ENCODE measurements at places on chromosomes 3 and 15.
A peak's percentile ranks its signal among the peaks of the same experiment; 100 is the strongest.

- DNase-seq, result no peak
Observed at GRCh38 chr3:177603148-177603603, 405.9 kb upstream of the TBL1XR1 start.

- DNase-seq, result no peak
Observed at GRCh38 chr3:161694682-161695564, 198.3 kb downstream of the OTOL1 start.

DNA sequence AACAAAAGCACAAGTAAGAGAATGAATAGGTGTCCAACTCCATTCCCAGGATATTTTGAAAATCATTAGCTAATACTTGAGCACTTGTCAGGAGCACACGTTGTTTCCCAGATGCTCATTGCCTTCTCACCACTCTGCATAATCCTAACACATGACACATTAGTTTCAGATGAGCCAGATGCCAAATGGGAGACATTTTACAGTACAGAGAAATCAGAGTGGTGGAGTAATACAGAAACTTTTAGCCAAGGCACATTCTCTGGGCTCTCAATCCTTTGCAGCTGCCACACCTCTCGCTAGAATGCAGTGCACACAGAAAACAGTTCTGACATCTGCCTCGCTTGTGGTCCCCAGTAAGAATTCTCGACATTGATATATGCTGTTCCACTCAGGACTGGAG is 76.6 kb downstream of the P3H2 start:
- peak; percentile 62 for DNase-seq

DNA sequence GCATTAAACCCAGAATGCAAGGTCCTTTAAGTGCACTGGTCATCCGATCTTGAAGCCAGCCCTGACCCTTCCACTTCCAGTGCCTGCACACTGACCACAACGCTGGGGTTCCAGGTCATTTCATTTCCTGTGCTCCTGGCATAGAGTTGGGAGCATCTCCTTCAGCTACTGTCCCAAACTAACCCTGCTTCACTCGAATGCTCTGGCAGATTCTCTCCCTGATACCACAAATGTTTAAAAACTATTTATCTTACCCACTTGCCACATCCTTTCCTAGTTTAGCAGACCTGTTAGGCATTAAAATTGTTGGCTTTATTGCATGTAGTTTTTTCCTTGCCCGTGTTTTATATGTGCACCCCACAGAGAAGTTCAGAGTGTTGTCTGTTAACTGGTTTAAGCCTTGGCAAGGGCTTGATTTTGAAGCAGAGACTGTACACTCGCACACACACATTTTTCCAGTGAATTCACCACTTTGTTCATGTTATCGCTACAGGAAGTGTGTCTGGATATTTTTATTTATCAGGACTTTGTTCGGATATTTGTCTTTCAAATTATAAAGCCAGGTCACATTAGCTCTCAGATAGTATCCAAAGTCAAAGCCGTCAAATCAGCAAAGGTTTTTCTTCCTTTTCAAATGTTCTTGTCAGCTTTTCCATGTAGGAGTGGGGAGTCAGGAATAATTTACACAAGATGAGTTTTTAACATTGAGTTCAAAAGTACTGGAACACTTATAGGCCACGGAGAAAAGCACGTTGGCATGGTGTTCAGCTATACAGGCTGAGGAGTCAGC is 77.3 kb downstream of the ABI3BP start:
- DNase-seq, result no peak

DNA sequence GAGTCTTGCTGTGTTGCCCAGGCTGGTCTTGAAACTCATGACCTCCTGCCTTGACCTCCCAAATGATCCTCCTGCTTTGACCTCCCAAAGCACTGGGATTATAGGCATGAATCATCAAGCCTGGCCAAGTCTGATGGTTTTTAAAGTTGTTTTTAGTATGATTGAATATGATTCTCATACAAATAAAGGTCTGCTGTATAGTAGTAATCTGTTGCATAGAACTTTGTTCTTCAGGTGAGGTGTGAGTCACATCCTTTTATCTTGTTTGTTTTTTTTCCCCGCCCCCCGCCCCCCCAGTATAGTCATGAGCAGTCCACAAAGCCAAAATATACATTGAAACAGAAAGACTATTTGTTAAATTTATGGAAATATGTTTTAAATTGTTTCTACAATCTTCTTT is 39.0 kb downstream of the UBE2E2 start:
- no peak for DNase-seq

DNA sequence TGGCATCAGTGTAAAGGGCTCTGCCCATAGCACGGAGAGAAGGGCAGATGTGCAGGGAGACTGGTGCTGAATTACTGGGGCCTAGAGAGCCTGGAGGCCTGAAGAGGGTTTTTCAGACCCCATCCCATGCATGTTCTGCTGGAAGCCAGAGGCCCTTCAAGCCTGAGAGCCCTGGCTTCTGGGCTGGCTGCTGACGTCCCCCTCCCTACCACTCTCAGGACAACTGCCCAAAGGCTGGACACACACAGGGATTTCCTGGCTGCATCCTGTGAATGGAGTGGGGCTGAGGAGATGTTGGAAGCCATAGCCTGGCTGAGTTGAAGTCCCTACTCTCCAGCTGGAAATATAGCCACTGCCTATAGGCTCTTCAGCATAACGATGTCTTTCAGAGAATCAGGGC is 16.9 kb upstream of the DOCK3 start:
- DNase-seq, result no peak

DNA sequence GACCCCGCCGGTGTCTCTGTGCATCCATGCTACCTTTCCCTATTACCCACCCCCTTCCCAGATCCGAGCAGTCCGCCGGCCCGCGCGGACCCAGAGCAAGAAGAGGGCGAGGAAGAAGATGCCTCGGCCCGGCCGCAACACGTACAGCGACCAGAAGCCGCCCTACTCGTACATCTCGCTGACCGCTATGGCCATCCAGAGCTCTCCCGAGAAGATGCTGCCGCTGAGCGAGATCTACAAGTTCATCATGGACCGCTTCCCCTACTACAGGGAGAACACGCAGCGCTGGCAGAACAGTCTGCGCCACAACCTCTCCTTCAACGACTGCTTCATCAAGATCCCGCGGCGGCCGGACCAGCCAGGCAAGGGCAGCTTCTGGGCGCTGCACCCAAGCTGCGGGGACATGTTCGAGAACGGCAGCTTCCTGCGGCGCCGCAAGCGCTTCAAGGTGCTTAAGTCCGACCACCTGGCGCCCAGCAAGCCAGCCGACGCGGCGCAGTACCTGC is 788 bp downstream of the FOXB1 start:
- no peak for DNase-seq

DNA sequence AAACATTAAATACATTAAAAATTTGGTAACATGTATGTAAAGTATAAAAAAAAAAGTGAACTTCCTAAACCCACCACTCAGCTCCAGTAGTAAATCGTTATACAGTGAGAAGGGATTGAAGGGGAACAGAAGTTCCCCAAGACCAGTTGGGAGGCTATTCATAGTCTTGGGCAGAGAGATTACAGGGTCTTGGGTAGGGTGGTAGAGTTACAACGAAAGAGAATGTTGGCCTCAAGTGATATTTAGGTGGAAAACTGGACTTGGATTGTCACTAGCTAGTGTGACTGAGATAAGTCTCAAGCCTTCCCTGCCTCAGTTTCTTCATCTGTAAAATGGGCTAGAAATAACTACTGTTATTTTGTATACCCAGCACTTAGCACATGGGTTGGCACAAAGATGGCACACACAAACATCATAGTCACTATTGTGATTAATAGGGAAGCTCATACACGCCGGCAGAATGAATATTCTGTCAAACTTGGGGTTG is 431 bp upstream of the YEATS2 start:
- DNase-seq, result no peak

GRCh38 chr15:98866511-98866910 is 141.1 kb downstream of the PGPEP1L start:
- DNase-seq, result peak; percentile 90

DNA sequence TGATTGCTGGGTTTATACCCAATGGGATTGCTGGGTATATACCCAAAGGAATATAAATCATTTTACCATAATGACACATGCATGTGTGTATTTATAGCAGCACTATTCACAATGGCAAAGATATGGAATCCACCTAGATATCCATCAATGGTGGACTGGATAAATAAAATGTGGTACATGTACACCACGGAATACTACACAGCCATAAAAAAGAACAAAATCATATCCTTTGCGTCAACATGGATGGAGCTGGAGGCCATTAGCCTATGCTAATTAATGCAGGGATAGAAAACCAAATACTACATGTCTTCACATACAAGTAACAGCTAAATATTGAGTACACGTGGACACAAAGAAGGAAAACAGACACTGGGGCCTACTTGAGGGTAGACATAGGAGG is 22.6 kb downstream of the MNS1 start:
- DNase-seq, result no peak

GRCh38 chr3:105865016-105865623 is 3.7 kb downstream of the CBLB start:
- DNase-seq, result no peak

DNA sequence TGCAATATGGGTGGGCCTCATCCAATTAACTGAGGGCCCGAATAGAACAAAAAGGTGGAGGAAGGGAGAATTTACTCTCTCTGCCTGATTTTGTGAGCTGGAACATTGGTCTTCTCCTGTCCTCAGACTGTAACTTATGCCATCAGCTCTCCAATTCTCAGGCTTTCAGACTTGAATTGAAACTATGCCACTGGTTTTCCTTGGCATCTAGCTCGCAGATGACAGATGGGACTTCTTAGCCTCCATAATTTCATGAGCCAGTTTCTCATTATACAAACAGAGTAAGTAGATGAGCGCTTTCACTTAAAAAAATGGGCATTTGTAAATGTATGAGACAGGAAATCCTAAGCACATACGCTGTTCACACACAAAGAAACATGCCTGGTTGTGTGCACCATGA is 8.7 kb upstream of the PTX3 start:
- no peak for DNase-seq

- peak; percentile 1 for DNase-seq
Observed at GRCh38 chr15:25568751-25569150, 129.9 kb upstream of the UBE3A start.

GRCh38 chr3:85821130-85821756 is 862.5 kb downstream of the CADM2 start:
- peak; percentile 5 for DNase-seq

- no peak for DNase-seq
Observed at GRCh38 chr3:32757618-32758374, 60.0 kb upstream of the TRIM71 start.

DNA sequence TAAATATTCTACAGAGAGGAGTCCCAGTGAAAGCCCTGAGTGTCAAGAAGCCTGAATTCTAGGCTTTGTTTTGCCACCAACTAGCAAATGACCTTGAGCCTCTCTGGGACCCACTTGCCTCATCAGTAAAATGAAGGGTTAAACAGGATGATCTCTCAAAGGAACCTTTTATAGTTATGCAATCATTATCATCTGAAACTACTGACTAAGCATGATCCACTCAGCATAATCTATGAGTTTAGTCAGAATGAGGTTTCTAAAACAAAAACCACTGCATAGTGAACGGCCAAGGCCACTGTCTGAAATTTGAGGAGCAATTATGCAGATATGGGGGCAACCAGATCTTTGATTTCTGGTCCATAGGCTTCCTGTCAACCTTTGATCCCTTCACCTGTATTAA is 319.0 kb downstream of the MECOM start:
- DNase-seq, result no peak

- no peak for DNase-seq
Observed at GRCh38 chr15:61053401-61053965, 175.6 kb downstream of the RORA start.

DNA sequence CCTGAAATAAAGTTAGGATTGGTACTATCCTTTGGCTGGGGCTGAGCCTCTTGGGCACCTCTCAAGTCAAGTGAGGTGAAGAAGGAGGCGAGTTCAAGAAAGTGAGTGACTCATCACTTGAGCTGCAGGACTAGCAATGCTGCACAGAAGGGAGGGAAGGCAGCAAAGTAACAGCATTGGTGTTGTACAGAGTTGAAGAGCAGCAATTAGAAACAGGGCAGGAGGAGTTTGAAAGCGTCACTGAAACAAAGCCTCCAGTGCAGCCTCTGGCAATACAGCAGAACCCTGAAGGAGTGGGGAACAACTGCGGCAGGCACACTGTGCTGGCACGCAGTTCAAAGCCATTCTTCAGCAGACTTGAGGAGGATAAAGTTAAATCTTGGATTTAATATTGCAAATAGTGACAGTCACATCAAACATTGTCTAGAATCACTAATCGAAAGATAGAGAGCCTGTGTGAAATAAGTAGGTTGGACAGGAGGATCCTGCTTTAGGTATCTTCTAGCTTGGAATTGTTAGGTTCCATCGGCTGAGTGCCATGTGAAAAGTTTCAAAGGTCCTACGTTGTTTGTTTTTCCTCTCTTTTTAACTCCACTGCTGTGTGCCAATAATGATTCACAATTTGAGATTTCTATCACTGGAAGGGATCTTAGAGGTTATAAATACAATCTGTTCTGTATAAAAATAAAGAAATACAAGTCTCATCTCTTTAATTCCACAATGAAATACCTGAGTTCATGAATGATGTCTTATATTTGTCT is 479.8 kb downstream of the NAALADL2 start:
- DNase-seq, result peak; percentile 80

GRCh38 chr3:12986986-12987385 is 86.2 kb downstream of the IQSEC1 start:
- DNase-seq, result no peak

- no peak for DNase-seq
Observed at GRCh38 chr15:23647001-23647295, 719 bp downstream of the MAGEL2 start.

DNA sequence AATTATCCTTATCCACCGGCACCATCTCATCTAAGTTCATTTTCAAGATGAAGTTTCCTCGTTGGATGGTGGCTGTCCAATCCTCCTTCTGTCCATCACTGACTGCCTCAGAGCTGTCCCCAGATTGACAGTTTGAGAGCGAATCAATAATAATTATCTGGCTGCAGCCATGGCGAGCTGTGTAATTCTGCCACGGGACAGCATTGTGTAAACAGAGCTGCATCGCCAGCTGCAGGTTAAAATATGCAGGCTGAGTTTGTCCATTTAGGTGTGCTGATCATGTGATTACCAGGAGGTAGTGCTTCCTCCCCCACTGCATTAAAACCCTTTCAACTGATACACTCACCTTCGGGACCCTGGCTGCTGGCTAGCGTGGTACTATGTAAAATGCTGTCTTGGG is 461.9 kb upstream of the ONECUT1 start:
- no peak for DNase-seq

DNA sequence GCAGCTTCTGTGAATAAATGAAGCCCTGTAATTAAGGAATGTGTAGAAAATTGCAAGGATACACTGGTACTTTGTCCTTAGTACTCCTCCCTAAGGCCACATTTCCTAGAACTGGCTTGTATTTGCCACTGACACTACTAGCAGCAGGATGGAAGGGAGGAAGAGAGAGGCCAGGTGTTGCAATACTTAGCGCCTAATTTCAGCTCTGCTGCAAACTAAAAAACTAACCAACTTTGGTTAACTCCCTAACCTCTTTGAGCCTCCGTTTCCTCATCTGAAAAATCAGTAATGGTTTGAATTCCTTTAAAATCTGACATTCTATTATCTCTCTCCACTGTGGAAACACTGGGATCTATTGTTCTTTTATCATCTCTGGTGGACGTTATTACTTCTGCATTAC is 257.0 kb downstream of the SV2B start:
- DNase-seq, result no peak

- DNase-seq, result no peak
Observed at GRCh38 chr15:65757256-65757655, 34.8 kb downstream of the DENND4A start.

GRCh38 chr3:158419820-158420653 is 151.0 kb upstream of the MLF1 start:
- no peak for DNase-seq

- DNase-seq, result peak; percentile 65
Observed at GRCh38 chr15:40081691-40082194, 26.9 kb downstream of the BMF start.
